CD4-positive, alpha-beta T cell treated with Interleukin-21 for 1 hour (primary cell): ENCODE measurements at places on chromosomes 2 and 18.
A peak's percentile ranks its signal among the peaks of the same experiment; 100 is the strongest.

DNA sequence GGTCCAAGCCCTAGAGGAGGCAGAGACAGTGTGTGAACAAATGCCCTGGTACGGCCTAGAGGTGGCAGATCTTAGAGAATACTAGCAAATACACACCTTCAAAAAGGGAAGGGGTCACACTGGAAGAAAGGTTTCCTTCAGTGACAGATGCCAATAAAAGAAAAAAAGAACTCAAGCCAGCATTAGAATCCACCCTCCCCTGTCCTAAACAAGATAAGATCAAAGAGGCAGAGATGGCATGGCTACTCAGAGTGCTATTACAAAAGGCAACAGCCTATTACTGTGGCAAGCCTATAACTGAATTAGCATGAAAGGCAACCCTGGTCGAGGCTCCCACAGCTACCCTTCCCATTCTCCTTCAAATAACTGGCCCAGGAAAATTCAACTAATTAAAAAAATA lies 69.6 kb downstream of the SMC6 start:
- DNase-seq: no peak

- no peak for DNase-seq
These were observed 509.9 kb upstream of the VRK2 start for GRCh38 chr2:57536535-57537231.

DNA sequence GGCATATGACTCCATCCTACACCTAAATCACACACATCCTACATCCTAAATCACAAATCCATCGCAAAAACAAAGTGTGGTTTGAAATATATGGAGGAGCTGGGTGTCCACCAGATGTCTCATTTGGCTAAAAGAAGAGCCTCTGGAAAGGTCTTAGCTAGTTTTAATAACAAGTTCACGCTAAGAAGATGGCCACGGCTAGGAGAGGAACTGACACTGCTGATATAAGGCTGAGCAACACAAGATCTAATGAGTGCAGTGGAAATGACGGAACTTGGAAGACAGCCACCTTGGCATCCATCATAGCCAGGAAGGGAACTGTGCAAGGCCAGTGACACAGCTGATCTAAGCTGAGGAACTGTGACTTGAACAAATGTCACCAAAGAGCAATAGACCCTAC lies 60.0 kb upstream of the AGAP1 start:
- DNase-seq: no peak

GRCh38 chr2:216059233-216059834 lies 22.3 kb downstream of the PECR start:
- peak; percentile 26 for DNase-seq

DNA sequence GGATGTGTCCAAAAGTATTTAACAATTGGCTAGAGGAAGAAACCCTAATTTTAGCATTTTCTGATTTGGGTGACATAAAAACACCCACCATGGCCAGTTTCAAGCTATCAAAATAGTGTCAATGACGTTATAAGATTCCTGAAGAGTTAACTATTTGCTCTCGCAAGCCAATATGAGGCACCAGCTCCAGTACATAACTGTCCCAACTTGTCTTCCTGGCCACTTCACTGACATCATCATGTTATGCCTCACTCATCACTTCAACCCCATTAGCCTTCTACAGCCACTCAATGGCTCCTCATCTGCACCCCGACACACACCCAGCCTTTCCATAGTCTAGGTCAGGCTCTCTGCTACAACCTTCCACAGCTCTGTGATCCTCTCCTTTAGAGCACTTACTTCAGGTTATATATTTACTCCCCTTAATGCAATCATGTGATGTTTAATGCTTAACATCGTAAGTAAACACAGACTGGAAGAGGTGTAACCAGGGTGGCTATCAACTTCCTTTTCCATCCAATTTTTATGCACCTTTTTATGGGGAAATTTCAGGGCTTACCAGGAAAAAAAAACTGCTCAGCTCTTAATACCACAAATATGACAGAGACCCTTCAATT lies 158.7 kb downstream of the VWC2L start:
- no peak for DNase-seq

DNA sequence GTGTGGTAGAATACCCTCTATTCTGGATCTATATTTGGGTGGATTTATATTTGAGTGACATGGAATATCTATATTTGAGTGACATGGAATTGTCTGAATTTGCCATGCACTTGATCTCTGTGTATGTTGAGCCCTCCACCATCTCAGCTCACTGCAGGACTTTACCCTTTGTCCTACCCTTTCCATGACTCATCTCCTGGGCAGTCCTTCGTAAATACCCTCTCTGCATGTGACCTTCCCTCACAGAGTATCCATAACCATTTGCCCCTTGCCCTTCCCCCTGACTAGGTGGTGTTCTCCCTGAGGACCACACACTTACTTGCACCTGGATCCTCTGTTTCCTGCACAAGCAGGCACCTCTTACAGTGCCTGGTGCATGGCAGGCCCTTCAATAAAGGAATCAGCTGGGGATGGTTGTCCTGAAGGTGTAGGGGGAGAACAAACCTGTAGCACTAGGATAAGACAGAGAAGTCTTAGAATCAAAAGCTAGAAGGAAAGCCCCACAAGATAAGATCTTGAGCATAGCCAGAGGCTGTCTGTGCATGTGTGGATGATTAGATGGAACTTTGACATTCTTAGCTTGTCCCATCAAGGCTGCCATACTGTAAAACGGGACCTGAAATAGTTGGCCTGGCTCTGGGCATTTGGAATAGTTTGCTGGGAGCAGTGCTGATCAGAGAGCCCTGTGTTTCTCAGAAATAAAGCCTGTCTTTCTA lies 230.4 kb downstream of the FHOD3 start:
- no peak for DNase-seq

DNA sequence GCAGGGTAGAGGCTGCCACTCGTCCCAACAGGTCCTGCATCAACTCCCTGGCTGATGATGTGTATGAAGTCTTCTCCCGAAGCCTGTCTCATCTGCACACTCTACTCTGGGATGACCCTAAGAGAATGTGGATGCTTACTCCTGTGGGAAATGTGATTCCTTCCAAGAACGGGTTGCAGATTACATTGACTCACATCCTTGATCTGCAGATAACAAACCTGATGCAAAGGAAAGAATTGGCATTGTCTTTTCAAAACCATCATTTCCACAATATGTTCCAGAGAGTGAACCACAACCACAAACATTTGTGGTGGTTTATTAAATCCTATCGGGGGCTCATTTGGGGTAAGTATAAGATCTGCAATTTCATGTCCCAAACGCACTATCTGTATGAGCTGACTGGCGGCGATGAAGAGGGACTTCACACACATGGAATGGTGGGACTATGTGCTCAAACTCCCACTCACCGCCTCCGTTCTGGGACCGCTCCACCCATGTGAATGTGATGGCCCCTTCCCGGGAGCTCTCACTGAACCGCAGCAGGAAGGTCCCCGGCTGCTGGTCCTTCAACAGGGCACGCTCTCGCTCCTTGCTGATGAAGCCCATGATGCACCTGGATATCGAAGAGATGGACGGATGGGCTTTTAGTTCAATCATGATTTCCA lies 35.5 kb downstream of the STAT1 start:
- DNase-seq: no peak

DNA sequence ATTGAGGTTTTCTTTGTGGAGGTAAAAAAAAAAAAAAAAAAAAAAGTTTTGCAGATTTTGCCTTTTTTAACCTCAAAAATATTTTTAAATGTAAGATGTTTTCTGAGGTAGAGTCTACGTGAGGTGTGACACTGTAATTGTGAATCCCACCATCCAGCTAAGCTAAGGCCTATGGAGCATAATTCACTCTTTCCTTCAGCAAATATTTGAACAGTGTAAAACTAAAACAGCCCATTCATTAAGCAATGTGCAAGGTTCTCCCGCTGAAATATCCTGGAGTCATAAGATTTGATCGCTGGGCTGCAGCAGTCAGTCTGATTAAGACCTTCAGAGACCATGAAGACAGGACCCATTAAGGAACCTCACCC lies 105.1 kb downstream of the HNRNPLL start:
- no peak for DNase-seq

GRCh38 chr2:135913727-135914365 lies 37.6 kb upstream of the MCM6 start:
- DNase-seq: peak; percentile 71

DNA sequence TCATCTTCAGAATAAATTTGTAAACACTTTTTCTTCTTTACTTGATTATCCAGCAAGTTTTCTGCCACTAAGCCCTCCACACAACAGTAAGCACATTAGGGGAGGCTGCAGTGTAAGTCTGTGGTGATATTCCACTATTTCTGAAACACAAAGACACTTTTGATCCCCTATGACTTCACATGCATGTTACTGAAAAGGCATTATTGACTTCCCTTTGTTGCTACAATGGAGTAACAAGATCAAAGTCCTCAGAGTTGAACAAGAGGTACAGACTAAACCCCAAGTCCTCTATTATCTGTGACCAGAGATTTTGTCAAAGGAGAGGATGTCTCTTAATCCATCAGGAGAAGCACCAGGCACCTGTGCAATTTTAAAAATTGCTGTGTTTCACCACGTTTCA lies 157.9 kb downstream of the CD226 start:
- DNase-seq: no peak

- no peak for DNase-seq
These were observed 7.5 kb upstream of the SP3 start for GRCh38 chr2:173972636-173973035.

GRCh38 chr2:239436076-239436475 lies 35.3 kb upstream of the HDAC4 start:
- DNase-seq: no peak

DNA sequence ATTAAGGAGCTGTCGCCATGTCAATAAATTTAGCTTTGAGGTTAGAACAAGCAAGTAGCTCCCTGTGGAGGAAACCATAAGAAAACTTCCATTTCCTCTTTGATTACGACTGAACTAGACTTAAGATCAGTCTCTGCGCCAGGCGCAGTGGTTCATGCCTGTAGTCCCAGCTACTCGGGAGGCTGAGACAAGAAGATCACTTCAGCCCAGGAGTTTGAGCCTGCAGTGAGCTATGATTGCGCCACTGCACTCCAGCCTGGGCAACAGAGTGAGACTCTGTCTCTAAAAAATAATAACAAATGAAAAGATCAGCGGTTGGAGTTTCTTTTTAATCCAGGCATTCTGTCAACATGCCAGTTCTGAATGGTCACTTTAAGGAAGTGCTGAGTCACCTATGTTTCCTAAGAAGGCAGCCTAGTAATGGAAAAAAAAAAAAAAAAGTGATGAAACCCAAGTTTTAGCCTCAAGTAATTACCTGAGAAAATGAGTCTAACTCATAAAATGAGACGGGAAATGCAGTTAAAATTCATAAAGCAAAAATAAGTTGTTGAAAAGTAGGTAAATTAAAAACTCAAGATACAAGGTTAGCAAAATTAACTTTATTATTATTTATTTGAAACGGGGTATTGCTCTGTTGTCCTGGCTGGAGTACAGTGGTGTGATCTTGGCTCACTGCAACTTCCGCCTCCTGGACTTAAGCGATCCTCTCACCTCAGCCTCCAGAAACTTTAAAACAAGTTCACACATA lies 10.2 kb downstream of the C18orf32 start:
- DNase-seq: no peak

- DNase-seq: peak; percentile 18
These were observed 115.7 kb upstream of the COPS8 start for GRCh38 chr2:236969767-236970655.

DNA sequence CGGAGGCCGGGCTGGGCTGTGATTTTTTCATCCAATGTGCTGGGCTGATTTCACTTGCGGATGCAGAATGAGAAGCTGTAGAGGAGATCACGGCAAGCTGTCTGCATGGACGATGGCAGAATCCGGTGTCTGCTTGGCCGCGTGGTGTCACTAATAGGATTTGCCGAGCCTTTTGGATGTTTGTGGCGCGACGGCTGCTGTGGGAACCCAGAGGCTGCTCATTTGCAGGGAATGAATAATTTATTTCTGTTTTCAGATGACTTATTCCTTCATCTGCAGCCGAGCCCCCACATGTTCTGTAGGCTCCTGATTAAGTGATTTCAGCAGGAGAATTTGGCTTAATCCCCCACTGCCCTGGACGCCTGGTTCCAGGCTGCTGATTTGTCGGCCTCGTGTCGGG lies 62.6 kb downstream of the ODC1 start:
- DNase-seq: no peak

GRCh38 chr2:205323929-205324328 lies 358.4 kb upstream of the NRP2 start:
- DNase-seq: no peak

- DNase-seq: peak; percentile 18
These were observed 52.6 kb downstream of the CXCR4 start for GRCh38 chr2:136065384-136065783.

GRCh38 chr2:230790981-230791380 lies 73.8 kb upstream of the ITM2C start:
- DNase-seq: no peak

GRCh38 chr2:144798034-144798433 lies 278.1 kb upstream of the ZEB2 start:
- DNase-seq: no peak

DNA sequence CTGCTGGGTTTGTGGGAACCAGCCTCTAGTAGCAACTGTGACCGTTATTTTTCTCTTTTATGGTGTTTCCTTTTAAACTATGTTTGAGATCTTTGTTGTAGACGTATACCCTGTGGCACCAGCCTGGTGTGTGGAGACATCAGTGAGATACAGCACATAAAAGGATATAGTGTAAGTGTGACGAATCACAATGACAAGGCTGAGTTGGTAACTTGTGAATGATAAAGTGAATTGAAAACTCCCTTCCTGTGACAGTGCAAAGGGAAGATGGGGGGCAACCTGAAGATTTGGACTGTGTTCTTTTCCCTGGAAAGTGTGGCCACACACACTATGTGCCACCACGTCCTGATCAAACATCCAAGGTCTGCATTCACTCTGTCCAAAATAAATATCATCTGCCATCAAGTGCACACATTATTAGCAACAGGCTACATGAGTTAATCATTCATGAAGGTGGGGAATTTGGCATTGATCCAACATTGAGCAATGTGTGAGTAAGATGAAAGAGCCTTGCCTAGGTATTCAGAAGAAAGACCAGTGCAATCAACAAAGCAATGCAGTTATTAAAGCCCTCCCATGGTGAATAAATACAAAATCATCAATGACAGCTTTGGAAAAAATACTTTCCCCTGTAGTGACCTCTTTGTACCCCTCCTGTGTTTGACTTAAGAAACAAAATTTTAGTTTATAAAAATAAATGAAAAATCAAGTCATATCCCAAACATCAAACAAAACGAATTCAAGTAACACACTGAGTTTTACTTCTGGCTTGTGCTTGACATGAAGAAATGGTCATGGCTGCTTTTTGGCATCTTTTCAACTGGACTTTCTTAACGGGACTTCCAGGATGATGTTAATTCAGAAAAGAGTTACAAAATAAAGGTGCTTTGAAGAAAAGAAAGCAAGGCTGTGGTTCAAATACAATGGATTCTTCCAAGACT lies 1280.5 kb upstream of the ZEB2 start:
- no peak for DNase-seq

GRCh38 chr18:8389391-8390340 lies 219.6 kb upstream of the RAB12 start:
- DNase-seq: peak; percentile 12
